Activated CD8-positive, alpha-beta T cell treated with anti-CD3 and anti-CD28 coated beads, Interleukin-2, amount 10 ng/mL, durations not matched to agents 7 days and 5 days (primary cell): ENCODE measurements at places on chromosomes 5 and 9. TPM values are rescaled to one million over a fixed set of nuclear protein-coding genes. Genes with fewer than 3 reads are reported as not detected.

The MOB3B gene
- 2.5 TPM for total RNA-seq

DNA sequence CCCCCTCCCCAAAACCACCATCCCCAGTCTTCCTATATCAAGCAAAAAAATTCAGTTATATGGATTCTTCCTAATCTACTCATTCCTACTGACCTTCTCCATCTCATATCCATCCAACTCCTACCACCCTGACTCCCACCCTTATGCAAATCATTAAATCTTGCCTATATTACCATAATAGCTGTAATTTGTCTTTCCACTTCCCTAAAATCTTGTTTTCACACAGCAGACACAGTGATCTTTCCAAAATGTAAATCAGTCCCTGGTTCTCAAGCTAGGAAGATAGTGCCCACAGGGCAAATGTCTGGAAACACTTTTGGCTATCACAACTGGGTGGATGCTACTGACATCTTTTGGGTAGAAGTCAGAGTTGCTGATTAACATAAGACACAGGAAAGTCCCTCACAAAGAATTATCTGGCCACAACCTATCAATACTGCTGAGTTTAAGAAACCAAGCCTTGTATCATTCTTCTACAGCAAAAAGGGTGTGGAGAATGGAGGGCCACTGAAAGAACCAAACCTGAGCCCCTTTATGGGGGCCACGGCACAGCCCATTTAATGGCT, 1.4 kb downstream of the SRA1 start:
- peaks cover 53% of the 10 kb centered on the region for H3K4me1 ChIP-seq
- peaks cover 41% of the 10 kb centered on the region for H3K36me3 ChIP-seq
- H3K27me3 ChIP-seq = no peaks in the 10 kb centered on the region
- no peak for DNase-seq
- H3K4me3 ChIP-seq = peak overlapping the region; percentile 77
- H3K27ac ChIP-seq = peak overlapping the region; percentile 82

The TRIM7 gene
- total RNA-seq = 1.5 TPM

The ECSCR gene
- total RNA-seq = not detected

The ANKRD33B gene
- total RNA-seq = 5.5 TPM

DNA sequence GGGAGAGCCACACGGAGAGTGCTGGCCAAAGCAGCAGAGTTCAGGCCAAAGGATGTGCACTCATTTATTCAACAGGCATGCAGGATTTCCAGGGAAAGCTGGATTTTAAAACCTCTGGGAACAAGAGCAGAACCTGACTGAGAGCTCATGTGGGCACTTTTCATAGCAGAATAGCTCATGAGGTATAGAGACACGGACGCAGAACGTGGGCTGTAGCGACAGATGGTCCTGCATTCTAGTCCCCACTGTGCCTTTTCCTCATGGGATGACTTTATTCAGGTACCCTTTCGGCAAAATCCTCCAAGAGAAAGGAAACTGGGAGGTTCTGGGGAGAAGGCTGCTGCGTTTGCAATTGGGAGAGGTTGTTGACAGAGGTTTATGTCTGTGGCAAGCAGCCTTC, 5.4 kb downstream of the IL4 start:
- no peak overlapping the region for H3K4me3 ChIP-seq
- no peak overlapping the region for H3K27ac ChIP-seq

DNA sequence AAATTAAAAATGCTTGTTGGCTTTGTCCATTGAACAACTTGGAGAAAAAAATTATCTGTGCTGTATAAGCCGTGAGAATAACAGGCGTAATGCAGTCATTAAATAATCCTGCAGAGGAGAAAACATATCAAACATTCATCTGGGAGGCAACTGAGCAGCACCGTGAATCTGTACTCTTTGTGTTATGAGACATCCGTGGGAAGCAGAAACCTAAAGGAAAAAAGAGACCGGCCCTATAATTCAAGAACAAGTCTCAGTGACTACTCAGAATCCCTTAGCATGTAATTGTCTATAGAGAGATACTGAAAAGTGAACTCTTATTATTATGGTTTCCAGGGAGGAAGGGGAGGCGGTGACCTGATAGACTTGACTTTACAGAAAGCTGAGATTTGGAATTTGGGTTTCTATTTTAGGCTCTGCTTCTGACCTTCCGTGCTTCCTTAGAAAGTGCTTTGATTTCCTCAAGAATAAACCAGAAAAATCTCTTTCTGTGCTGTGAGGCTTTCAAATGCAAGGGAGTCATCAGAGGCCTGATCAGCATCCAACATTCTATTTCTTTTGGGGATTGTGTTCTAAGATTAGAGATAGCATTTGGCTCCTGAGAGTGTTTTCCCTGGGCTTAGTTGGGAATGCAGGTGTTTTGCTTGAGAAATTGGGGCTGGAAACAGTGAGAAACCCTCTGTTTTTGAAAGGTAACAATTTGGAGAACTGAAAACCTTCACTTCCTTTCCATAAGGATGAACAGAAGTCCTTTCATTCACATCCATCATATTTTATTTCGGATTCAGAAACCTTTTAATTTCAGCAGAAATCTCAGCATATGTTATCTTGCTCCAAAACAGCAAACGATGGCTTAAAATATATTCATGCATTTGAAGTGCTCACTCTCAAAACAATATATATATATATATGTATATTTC, 296.7 kb downstream of the CSNK1G3 start:
- no peak overlapping the region for H3K27ac ChIP-seq
- no peaks in the 10 kb centered on the region for H3K27me3 ChIP-seq
- no peaks in the 10 kb centered on the region for H3K4me1 ChIP-seq
- no peaks in the 10 kb centered on the region for H3K36me3 ChIP-seq
- no peak overlapping the region for H3K4me3 ChIP-seq
- no peak for DNase-seq

The ZFP2 gene
- total RNA-seq = 0.26 TPM

The CCNI2 gene
- total RNA-seq = 9.5 TPM

- H3K4me1 ChIP-seq = no peaks in the 10 kb centered on the region
- no peak overlapping the region for H3K27ac ChIP-seq
- H3K36me3 ChIP-seq = no peaks in the 10 kb centered on the region
- peaks cover 4% of the 10 kb centered on the region for H3K27me3 ChIP-seq
- H3K4me3 ChIP-seq = no peak overlapping the region
- DNase-seq = no peak
Measured at GRCh38 chr5:180156141-180156540, 52.9 kb downstream of the RASGEF1C start.

DNA sequence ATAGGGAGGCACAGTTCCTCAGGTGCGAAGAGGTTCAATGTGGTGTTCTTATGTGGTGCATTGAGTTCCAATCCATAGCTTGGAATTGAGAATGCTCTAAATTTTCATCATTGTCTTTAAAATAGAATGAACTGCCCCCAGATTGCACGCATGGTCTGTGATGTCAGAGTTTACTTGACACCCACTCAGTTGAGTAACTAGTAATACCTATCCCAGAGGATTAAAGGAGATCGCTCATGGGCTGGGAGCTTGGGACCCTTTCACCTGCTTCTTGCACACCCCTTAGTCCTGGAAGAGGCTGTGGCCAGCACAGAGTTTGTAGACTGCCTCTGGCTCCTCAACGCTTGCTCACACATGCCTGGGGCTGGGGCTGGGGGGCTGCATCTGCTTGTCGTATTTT, 95.1 kb upstream of the OTULINL start:
- no peaks in the 10 kb centered on the region for H3K27me3 ChIP-seq
- H3K4me3 ChIP-seq = no peak overlapping the region
- H3K36me3 ChIP-seq = no peaks in the 10 kb centered on the region
- H3K27ac ChIP-seq = no peak overlapping the region
- peaks cover 9% of the 10 kb centered on the region for H3K4me1 ChIP-seq

DNA sequence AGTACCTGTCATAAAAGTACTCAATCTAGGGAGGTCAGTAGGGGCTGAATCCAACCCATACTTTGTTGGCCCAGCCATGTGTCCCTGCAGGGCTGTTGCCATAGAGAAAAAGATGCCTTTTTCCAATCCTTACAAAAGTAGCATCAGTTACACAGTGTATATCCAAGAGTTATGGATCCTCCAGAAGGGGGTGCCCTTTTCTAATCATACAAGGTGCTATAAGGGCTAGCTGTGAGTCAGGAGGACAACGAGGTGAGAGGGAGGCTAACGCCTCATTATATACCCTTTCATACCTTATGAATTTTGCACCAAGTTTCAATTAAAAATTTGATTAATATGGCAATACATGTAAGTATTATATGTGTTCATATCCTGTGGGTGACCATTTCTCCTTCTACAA, 4.8 kb downstream of the KIAA0825 start:
- no peaks in the 10 kb centered on the region for H3K36me3 ChIP-seq
- H3K4me3 ChIP-seq = no peak overlapping the region
- H3K4me1 ChIP-seq = peaks cover 29% of the 10 kb centered on the region
- no peak overlapping the region for H3K27ac ChIP-seq
- DNase-seq = peak; percentile 27

DNA sequence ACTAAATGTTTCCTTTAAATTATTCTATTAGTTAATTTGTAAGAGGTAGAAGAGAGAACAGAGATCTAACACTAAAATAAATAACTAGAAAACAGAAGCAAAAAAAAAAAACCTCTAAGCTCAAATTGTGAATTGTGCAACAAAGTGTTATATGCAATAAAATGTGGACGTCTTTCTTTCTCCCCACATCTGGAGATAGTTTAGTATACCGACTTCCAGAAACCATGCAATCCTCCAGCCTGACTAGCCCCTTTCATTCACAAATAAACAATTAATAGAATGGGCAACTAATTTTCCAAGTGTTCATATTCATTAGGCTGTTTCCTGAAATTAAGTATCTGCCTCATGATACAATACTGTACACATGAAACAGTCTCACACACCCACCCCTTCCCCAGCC, 258.5 kb downstream of the BNC2 start:
- no peaks in the 10 kb centered on the region for H3K36me3 ChIP-seq
- H3K27me3 ChIP-seq = no peaks in the 10 kb centered on the region
- no peak overlapping the region for H3K4me3 ChIP-seq
- H3K4me1 ChIP-seq = no peaks in the 10 kb centered on the region

The CDC25C gene
- total RNA-seq = 15.0 TPM

- H3K4me1 ChIP-seq = peaks cover 2% of the 10 kb centered on the region
- no peaks in the 10 kb centered on the region for H3K36me3 ChIP-seq
- DNase-seq = peak; percentile 53
- H3K27ac ChIP-seq = no peak overlapping the region
Measured at GRCh38 chr5:133610489-133611356, 1.6 kb downstream of the FSTL4 start.

DNA sequence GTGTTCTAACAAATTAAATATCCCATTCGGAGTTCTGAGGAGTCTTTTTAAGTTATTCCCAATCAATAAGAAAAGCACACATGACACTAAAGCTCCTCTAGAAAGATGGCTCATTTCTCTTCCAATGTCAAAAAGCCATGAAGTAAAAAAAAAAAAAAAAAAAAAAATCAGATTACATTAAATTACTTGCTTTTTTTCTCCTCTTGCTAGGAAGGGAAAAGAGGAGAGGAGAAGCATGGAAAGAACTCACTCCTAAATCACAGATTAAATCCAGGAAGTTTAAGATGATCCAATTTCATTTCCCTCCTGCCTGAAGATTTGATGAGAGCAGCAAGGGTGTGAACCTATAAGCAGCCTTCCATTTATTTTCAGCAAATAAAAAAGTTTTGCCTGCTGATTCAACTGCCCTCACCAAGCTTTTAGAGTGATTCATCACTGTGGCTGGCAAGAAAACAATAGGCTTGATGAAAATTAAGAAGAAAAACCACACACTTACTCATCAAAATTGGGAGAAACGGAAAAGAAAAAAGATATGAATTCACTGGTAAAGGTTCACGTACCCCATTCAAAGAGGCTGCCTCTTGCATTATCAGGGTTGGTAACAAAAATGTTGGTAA, 19.7 kb downstream of the MYO10 start:
- H3K27me3 ChIP-seq = no peaks in the 10 kb centered on the region
- H3K4me3 ChIP-seq = no peak overlapping the region
- no peak for DNase-seq

The ZNF618 gene
- total RNA-seq = 0.42 TPM

The RALGPS1 gene
- 2.5 TPM for total RNA-seq

The SELENOP gene
- total RNA-seq = 0.55 TPM

The ANXA2R gene
- 29.3 TPM for total RNA-seq

The HAVCR2 gene
- 78.7 TPM for total RNA-seq

GRCh38 chr5:91168859-91169258, 214.3 kb downstream of the ARRDC3 start:
- H3K4me3 ChIP-seq = no peak overlapping the region
- no peaks in the 10 kb centered on the region for H3K36me3 ChIP-seq
- peaks cover 14% of the 10 kb centered on the region for H3K4me1 ChIP-seq
- no peak for DNase-seq
- H3K27ac ChIP-seq = no peak overlapping the region

The AK6 gene
- 36.8 TPM for total RNA-seq

- H3K27ac ChIP-seq = peak overlapping the region; percentile 62
- no peak for DNase-seq
- peaks cover 75% of the 10 kb centered on the region for H3K36me3 ChIP-seq
- no peaks in the 10 kb centered on the region for H3K27me3 ChIP-seq
- H3K4me3 ChIP-seq = peak overlapping the region; percentile 73
Measured at GRCh38 chr5:35861718-35862117, 5.0 kb downstream of the IL7R start.

DNA sequence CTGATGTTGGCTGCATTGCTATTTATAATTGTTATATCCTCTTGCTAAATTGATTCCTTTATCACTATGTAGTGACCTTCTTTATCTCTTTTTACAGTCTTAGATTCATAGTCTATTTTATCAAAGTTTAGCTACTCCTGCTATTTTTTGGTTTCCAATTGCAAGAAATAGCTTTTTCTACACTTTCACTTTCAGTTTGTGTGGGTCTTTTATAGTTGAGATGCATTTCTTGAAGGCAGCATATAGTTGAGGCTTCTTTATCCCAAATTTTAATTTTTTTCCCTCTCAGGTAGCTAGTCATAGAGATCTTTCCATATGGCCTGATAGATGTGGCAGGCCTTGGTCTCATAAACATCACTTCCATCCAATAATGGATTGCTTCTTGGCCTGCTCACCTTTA, 228.5 kb downstream of the COMMD10 start:
- H3K36me3 ChIP-seq = peaks cover 15% of the 10 kb centered on the region
- H3K27me3 ChIP-seq = no peaks in the 10 kb centered on the region
- H3K4me1 ChIP-seq = peaks cover 14% of the 10 kb centered on the region
- H3K4me3 ChIP-seq = peak overlapping the region; percentile 52
- DNase-seq = no peak

The CATSPER3 gene
- total RNA-seq = 0.68 TPM

DNA sequence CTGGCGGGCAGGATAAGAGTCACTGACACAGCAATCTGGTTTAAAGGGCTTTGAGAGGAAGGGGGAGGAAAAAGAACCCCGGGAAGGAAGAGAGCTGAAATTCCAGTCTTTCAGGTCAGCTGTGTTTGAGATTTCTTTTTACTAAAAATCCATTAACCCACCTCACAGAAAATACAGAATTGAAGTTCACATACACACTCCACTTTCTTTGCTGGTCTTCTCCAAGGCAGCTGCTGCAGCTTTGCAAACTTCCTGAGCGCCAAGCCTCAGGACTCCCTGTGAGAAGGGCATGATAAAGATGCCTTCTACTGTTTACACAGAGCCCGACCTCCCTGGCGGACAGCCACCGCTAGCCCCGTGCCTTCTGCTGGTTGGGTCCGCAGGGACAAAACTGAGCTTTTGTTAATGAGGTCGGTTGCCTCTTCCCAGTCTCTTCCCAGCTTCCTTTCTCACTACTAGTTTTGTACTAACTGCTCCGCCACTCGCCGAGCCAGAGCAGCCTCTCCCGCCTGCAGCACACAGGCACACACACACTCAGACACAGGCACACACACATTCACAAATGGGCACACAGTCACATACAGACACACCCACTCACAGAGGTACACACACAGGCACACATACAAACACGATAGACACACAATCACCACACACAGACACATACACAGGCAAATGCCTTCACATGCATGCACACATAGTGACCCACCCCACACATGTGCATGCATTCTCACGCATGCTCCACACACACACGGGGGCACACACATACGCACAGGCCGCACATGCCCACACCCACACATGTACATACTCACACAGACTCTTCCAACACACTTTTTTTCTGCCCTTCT, at the start of gene FREM1:
Gene FREM1, minus strand, starts transcription at position 468 of the 845 bp plus-strand sequence. CDS start 41,451 bp downstream, outside the sequence.
- H3K27me3 ChIP-seq = peaks cover 5% of the 10 kb centered on the region
- H3K4me1 ChIP-seq = no peaks in the 10 kb centered on the region
- no peaks in the 10 kb centered on the region for H3K36me3 ChIP-seq

The PRUNE2 gene
- 0.16 TPM for total RNA-seq

The SLC34A1 gene
- total RNA-seq = 2.1 TPM

The WNK2 gene
- total RNA-seq = not detected
